ENCODE measurements at places on chromosomes 11 and 22.

DNA sequence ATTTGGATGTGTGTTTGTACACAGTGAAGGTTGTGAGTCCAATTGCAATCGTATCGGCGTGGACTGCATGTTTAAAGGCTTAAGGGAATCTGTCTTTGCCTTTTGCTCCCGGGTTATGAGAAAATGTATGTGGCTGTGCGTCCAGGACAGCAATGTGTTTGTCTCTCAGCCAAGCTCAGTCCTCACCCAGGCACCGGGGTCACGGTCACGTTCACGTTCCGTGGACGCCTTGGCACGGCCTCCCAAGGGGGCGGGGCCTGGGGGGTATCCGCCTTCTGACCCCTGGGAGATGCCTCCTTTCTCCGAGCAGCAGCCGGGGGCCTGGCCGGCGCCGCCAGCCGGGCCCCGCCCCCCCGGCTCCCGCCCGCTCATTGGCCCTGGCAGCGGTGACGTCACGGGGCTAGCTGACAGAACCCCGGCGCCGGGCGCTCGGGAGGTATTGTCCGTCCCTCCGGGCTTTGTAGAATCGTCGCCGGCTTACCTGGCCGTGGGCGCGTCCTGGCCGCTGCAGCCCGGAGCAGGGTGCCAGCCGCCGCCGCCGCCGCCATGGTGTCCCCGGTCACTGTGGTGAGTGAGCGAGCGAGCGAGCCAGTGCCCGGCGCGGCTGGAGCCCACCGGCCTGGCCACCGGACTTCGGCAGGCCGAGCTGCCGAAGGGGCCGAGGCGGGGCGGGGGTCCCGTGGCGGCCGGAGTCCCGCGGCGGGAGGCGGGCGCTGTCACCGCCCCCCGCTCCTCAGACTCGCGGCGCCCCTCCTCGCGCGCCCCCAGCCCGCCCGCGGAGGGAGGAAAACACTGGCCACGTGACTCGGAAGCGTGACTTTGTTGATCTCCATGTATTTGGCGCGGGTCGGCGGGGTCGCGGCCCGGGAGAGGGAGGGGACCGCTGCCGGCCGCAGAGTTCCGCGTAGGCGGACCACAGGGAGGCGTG, at the start of gene TMEM86A:
Gene TMEM86A (plus strand): TSS at position 439 of the 928 bp plus-strand sequence. CDS start 108 bp downstream, at position 547.
- peak; percentile 76 for DNase-seq

DNA sequence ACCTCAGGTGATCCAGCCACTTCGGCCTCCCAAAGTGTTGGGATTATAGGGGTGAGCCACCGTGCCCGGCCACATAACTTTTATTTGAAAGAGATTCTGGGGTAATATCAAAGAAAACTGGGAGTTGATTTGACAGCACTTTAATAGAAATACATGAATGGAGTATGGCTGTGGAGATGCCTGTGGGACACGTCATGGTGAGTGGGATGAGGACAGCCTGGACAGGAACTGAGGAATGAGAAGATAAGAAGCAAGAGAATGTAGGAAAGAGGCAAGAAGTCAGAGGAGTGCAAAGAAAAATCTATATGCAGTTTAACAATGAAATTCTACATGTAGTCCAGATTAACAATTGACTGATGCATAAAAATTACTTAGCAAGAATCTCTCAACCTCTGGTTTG, 31.0 kb downstream of the SLC22A6 start:
- DNase-seq, result no peak

GRCh38 chr11:64234647-64235379, 429 bp downstream of the VEGFB start:
- DNase-seq, result no peak

DNA sequence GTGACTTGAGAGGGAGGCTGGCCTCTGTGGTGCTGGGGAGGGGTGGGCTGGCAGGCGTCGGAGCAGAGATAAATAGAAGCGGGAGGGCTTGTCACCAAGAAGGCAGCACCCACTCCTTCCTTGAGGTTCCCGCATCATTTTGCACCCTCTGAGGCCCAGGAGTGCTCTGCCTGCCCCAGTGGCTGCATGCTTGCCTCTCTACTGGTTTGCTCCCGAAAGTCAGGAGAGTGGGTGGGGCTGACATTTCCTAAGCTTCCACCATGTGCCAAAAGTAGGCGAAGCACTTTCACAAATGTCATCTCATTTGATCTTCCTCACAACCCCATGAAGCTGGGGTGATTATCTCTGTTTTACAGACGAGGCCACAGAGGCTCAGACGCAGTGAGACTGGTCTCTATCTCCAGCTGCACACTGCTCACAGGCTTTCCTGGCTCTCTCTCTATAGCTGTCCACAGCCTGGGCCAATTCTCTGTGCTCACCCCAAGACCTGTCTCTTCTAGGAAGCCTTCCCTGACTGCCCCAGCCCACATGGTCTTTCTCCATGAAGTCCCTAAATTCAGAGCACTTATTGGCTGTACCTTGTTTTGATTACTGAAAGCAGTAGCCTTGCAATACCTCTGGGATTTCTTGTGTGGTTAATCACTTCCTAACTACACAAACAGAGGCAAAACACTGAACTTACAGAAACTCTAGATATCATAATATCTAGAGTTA, 2.6 kb upstream of the UCP3 start:
- peak; percentile 48 for DNase-seq

GRCh38 chr22:50101870-50102565, 12.2 kb downstream of the MOV10L1 start:
- no peak for DNase-seq

- no peak for DNase-seq
These were observed 18.0 kb upstream of the UBASH3B start for GRCh38 chr11:122637541-122637940.

GRCh38 chr22:40690370-40690769, 11.1 kb downstream of the MCHR1 start:
- no peak for DNase-seq

- no peak for DNase-seq
These were observed 36.7 kb downstream of the SPATA19 start for GRCh38 chr11:133808393-133809140.

DNA sequence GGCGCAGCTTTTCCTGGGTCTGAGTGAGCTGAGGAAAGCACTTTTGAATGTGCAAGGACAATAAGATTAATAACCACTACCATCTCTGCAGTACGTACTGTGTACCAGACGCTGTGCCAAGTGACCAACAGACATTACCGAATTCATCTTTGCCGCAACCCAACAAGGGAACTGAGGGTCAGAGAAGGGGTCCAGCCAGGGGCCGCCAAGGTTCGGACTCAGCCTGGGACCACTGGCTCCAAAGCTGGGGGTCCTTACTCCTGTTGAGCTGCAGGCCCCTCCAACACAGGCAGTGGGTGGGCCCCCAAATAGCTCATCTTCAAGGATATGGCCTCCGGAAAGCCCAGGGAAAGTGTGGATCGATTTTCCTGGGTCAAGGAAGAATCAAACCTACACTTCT, 55.0 kb upstream of the EMID1 start:
- no peak for DNase-seq
